Bronchial epithelial cell (primary cell): ENCODE measurements at places on chromosomes 12 and 14.

DNA sequence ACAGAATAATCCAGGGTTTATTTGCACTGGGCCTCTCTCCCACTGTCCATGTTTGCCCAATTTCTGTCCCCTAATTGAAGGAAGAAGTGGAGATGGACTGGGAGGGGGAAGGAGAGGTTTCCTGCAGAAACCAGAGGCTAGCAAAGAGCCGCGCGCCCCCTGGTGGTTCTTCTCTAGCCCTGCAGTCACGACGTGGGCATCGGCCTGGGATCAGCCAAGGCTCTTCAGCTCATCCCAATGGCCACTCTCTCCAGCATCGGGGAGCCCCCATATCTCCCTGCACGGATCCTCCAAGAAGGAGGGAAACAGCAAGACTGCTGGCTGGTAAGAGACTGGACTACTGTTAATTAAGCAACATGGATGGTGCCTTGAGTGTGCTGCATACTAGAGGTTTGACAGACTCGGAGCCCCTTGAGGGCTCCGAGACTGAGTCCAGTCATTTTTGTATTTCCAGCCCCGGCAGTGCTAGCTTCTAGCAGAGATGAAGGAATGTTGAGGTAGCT, 18.7 kb downstream of the ZBTB39 start:
- DNase-seq = peak; percentile 52

DNA sequence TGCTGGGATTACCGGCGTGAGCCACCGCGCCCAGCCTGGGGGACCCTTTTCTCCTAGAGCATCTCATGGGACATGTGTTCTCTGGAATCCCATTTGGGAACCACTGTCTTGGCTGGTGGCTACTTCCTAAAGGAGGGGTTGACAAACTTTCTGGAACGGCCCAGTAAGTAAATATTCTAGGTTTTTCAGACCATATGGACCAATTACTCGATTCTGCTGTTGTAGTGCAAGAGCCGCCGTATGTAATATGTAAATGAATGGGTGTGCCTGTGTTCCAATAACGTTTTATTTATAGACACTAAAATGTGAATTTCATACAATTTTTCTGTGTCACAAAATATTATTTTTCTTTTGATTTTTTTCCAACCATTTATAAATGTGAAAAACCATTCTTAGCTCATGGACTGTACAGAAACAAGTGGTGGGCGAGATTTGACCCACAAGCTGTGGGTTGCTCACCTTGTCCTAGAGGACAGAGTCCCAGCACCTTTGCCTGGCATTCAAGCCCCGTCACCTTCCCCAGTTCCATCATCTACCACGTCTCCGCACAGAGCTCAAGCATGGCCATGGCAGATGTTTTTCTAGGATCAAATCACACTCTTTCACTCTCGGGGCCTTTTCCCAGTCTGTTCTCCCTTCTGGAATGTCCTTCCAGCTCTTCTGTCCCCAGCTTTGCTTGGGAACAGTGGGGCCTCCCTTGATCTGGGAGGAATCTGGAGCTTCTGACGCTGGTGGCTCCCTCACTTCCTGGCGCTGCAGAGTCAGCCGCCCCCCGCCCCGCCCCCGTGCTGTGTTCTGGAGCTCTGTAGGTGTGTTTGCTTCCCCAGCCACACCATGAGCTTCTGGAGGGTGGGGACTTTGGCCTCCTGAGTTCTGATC, 17.9 kb upstream of the RCOR1 start:
- no peak for DNase-seq

GRCh38 chr14:74048281-74048680, 29.1 kb downstream of the BBOF1 start:
- peak; percentile 79 for DNase-seq

- no peak for DNase-seq
Observed at GRCh38 chr14:74867673-74868072, 8.3 kb downstream of the PROX2 start.

GRCh38 chr14:61704554-61704953, 9.2 kb downstream of the HIF1A start:
- no peak for DNase-seq

DNA sequence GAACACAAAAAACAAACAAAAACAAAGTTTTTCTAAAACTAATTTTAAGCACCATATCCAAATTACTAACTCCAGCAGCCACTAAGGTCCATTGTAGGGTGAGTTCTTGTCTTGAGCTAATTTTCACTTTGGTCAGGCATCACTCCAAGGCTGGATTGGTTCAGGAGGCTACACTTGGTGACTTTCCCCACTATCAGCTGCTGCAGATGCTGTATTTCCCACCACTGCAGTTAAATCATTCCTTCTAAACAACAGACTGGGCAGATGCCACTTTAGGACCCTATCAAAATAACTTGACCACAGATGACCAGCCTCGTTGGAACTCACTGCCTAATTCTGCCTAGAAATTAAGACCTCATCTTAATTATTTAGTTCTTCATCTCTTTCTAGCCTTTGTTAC, 140.5 kb downstream of the SLC16A7 start:
- no peak for DNase-seq

GRCh38 chr12:26839512-26839911, 6.5 kb upstream of the ITPR2 start:
- DNase-seq = no peak

DNA sequence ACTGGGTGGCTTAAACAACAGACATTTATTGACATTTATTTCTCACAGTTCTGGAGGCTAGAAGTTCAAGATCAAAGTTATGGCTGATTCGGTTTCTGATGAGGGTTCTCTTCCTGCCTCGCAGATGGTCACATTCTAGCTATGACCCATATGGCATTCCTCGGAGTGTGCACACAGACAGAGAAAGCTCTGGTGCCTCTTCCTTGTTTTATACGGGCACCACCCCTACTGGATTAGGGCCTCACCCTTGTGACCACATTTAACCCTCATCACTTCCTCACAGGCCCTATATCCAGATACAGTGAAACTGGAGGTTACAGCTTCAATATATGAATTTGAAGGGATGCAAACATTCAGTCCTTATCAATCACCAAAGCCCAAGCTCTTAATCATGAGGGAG, 77.0 kb upstream of the OVCH1 start:
- DNase-seq = no peak

DNA sequence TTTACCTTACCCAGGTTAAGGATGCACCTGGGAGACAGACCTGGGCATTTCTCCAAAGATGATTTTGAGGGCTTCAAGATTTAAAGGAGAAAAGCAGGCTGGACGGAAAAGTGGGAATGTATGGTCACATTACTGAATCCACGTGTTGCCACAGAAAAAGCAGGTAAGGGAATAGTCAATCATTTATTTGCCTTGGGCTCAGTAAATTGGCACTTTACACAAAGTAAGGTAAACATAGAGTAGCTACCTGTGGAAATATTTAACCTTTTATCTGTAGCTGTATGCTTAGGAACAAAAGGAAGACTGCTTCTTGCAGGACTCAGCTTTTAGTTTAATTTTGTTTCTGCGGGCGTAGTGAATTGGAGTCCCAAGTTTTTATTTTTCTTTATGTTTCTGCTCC, 153.3 kb downstream of the SLCO1B3 start:
- no peak for DNase-seq

DNA sequence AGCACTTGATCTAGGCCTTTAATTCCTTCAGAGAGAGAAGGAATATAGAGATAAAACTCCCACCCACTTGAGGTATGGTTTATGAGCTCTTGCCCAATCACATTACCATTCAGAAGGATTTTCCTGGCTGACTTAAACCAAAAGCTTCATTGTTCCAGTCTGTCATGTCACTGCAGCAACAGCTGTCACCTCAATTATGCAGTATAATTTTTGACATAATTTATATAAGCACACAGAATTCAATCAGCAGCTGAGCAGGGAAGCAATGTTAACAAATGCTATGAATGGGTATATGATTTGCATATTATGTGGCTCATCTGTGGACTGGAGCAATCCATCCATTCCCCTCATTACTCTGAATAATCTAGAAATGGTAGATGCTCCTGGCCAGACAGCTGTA, 40.3 kb downstream of the CBX5 start:
- DNase-seq = no peak

- DNase-seq = no peak
Observed at GRCh38 chr12:109857715-109858114, 22.6 kb downstream of the GLTP start.

DNA sequence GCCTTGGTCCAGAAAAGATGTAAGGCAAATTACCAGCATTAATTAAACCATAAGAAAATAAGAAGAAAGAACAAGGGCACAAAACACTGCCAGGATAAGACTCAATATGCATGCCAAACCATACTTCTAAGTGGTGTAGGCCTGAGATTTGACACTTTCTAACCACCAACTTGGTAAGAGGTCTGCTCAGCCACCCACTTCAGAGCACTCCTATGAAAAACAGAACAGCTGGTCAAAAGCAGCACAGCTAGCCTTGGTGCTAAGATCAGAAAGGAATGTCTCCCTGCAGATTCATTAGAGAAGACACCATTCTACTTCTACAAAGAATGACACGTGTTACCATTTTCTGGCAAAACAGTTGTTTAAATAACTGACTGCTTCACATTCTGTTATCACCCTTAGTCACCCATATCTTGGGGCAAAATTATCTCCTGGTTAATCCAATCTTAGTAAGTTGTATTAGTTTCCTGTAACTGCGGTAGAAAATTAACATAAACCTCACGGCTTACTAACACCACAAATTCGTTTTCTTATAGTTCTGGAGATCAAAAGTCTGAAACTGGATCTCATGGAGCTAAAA, 13.2 kb downstream of the RPS6KA5 start:
- peak; percentile 20 for DNase-seq

DNA sequence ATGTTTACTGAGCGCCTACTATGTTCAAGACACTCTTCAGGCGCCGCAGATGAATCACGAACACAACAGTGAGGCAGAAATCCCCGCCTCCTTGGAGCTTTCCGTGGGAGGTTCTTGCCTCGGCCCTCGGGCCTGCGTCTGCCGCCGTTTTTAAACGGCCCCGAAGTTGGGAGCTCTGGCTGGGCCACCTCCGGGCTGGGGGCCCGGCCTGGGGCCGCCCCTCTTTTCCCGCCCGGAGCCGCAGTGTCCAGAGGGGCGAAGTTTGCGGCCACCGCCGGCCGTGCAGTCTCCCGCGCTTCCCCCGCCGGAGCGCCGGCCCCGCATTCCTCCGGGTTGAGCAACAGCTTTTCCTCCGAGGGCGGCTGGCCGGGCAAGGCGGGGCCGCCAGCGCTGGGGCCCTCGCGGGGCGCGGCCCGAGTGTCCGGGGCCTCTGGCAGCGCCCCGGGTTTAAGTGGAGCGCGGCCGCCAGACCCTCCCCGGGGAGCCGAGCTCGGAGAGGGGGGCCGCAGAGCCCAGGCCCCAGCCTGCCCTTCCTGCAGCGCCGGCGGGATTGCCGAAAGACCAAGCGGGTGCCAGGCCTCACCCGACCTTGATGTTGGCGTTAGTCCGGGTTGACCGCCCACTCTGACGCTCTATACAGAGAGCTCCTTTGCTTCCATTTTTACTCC, 18.7 kb upstream of the CTDSP2 start:
- DNase-seq = peak; percentile 78

- no peak for DNase-seq
Observed at GRCh38 chr14:25079311-25079710, 29.4 kb upstream of the STXBP6 start.

DNA sequence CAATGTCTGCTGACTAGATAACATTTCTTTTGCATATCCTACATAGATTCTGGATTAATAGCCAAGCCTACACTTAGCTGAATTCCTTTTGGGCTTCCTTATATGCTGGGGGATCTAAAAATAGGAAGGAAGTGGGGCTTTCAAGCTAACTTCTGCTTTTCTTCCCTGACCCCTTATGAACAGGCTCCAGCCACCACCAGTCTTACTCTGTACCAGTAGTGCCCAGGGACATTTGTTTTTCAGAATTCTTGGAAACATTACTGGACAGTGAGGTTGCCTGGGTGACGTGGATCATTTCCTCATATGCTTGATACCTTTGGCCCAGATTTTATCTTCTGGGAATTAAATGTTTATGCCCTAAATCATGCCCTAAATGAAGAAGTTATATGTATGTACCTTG, 55.9 kb upstream of the SRRM4 start:
- no peak for DNase-seq

DNA sequence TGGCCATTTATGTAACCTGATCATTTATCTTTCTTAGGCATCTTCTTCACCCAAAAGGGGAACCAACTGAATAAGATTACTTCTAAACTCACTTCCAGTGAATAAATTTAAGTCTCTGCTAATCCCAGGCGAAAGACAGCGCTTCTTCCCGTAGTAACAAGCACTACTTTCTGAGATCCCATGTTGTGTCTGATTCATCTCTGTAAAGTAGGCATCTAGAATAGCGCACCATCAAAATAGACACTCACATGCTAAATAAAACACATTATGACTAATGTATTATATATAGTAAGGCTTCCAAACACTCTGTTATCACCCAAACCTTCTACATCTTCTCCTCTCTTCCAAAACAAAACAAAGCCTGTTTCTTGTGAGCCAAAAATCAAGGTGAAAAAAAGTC, 15.1 kb downstream of the GTF2A1 start:
- no peak for DNase-seq

DNA sequence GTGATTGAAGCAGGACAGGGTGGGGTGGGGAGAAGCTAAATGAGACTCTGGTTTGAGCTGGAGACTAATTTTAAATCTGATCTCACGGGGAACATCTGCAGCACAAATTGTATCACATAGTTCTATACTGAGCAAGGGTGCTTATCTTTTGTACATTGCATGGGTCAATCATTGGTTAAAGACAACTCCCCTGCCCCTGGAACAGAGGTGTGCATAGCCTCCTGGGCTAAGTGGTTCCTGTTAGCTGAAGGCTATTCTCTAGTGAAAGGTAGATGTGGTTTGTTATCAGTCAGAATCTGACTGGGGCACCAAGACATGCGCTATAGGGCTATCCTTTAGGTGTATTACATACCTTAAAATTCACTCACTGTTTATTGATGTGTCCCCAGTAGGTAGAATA, 103.9 kb upstream of the KITLG start:
- DNase-seq = no peak

DNA sequence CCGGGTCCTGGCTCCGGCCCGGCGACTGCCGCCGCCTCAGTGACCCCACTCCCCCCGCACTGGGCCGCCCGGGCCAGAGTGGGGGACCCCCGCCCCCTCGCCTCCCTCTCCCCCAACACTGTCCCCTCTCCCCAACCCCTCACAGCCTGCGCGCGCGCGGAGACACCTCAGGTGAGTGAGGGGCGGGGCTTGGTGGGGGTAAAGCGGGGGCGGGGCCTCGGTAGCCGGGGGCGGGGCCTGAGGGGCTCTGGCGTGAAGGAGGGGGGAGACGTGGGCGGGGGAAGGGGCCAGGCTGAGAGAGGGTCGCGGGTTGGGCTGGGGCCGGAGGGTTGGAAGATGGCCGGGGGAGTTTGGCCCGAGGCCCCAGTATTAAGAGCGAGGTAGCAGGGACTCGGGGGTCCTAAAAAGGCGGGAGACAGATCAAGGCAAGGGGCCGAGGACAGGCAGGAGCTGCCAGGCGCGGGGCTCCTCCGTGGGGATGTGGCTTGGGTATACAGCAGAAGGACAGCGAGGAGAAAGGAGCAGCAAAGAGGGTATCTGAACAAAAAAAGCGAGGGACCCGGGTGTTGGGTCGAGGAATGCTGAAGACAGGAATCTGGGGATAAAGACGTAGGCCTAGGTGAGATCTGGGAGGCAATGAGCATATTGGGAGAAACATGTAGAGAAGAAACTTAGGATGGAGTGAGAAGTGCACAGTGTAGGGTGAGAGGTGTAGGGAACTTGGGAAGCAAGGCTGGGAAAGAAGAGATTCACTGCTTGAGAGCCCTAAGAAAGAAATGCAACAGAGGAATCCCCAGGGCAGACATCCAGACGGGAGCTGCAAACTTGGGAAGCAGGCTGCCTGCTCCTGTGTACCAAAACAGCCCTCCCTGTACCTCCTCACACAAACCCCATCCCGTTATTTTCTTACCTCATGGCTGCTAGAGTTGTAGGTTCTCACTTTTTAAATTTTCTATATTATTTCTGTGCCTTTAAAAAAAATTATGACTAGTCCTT, 10.8 kb downstream of the SUOX start:
- DNase-seq = no peak

GRCh38 chr14:100825713-100826331, at the start of gene MEG3:
Gene MEG3, plus strand, starts transcription at chr14:100826118.
- DNase-seq = peak; percentile 37
